SJSA1 (cell line): ENCODE measurements at places on chromosomes 1 and 21.

DNA sequence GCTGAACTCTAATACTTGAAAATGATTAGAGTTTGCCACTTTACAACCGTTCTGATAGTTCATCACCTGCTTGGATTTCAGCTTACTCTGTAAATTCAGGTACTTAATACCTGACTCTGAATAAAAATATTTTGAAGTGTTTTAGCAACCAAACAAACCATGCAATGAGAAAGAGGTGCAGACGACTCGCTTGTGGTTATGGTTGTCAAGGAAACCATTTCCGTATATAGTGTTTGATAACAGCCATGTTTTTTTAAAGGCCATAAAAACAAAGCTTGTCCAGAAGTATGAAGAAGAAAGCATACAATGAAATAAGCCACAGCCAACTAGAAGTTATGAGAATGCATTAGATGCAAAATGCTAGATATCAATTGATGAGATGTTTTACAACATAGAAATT is 167.2 kb upstream of the HMCN1 start:
- peak; percentile 49 for DNase-seq

GRCh38 chr1:225422031-225422605 is 5.7 kb downstream of the LBR start:
- DNase-seq = no peak

DNA sequence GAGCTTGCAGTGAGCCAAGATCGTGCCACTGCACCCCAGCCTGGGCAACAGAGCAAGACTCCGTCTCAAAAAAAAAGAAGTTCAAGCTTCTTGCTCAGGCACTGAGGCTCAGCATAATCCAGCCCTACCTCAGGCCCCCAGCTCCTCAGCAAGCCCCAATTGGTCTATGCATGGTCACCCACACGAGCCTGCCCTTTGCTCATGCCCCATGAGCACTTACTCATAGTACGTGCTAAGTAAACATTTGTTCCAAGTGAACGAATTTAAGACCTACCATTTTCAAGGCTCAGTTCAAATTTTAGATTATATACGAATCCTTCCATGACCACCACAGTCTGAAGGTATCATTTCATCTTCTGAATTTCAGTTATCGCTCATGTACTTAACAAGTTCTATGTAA is 4.3 kb downstream of the PDZK1 start:
- no peak for DNase-seq

GRCh38 chr1:160097151-160097910 is 1.1 kb downstream of the IGSF8 start:
- no peak for DNase-seq

- no peak for DNase-seq
Measured at GRCh38 chr1:31370565-31370964, 2.3 kb downstream of the FABP3 start.

DNA sequence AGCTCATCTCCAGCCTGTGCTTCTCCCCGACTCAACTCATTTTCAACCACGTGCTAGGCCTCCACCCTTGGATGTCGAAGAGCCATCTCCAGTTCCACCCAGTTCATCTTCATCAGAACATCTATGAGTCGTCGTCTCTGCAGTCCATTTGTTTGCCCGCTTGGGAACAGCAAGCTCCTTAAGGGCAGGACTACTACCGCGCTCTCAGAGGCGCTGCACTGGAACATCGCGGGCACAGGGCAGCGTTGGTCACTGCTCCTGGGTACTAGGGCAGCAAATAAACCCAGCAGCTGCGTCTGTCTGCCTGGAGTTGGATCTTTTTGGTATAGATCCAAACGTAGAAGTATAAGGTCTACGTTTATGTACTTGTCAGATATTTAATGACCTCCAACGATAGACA is 478 bp upstream of the PRDM2 start:
- DNase-seq = peak; percentile 10

DNA sequence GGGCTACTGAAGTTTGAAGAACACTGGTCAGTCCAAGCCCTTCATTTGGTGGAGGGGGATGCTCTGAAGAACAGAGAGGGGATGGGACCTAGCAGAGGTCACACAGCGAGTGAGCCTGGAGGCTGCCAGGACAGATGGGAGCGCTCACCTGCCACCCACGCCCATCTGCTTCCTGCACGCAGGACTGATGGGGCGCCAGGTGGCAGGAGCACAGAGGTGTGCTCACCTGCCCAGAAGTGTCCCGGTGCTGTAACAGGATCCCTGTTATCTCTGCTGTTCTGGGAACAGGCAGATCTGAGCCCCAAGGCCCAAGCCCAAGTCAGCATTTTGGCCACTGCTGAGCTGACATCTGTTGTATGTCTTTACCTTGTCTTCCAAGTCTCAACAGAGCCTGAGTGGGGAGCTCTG is 40.5 kb downstream of the EPHB2 start:
- DNase-seq = no peak

GRCh38 chr1:29327223-29327935 is 91.1 kb downstream of the PTPRU start:
- DNase-seq = no peak

DNA sequence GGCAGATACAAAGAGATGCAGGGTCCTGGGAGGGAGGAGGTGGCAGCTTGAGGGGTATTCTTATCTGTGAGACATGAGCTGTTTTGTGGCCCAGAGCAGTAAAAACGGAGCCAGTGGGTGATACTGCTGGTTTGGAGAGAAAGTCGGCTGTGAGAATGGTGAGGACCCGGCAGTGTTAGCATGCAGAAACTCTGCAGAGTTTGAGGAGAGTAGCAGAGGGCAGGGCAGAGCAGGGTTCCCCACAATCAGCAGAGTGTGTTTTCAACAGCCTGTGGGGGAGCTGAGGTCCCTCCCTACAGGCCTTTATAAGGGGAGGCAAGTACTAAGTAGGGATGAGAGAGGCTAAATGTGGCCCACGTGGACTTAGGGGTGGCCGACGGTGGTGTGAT is 423 bp downstream of the SLAMF8 start:
- no peak for DNase-seq

- DNase-seq = no peak
Measured at GRCh38 chr1:167473761-167474160, 44.6 kb downstream of the CD247 start.

GRCh38 chr1:9426291-9426711 is 113.0 kb upstream of the SLC25A33 start:
- no peak for DNase-seq

- no peak for DNase-seq
Measured at GRCh38 chr1:93988634-93989350, 79.6 kb upstream of the GCLM start.

DNA sequence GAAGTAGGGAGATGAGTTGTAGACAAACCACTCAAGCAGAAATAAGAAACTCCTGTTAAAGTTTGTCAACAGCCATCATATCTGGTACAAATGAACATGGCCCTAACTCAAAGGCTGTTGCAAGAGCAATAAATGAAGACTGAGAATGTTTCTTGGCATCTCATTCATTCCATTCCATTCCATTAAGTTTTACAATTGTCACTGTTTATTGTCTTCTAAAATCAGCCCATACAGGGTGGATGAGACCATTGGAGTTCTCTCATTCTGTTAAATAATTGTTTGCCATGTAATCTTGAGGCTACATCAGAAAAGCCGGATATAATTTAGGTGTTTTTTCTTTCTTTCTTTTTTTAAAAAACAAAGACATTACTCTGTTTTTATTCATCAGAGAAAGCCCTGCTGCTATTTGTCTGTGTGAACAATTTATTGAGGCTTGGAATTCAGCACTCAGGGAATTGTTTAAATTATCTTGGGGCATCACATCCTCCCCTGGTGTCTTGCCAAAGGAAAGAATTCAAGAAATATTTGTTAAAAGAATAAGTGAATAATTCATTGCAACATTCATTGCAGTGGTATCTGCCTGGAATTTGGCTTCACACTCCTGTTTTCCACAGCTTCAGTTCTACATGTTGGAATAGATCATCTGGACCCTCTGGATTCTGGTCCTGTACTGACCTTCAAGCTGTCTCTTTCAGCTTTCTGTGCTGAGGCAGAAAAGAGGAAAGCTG is 604.5 kb downstream of the PLPP3 start:
- peak; percentile 53 for DNase-seq

GRCh38 chr1:7669559-7670311 is 101.4 kb upstream of the VAMP3 start:
- peak; percentile 63 for DNase-seq

- peak; percentile 50 for DNase-seq
Measured at GRCh38 chr21:30408782-30409494, 13.1 kb downstream of the KRTAP13-1 start.

DNA sequence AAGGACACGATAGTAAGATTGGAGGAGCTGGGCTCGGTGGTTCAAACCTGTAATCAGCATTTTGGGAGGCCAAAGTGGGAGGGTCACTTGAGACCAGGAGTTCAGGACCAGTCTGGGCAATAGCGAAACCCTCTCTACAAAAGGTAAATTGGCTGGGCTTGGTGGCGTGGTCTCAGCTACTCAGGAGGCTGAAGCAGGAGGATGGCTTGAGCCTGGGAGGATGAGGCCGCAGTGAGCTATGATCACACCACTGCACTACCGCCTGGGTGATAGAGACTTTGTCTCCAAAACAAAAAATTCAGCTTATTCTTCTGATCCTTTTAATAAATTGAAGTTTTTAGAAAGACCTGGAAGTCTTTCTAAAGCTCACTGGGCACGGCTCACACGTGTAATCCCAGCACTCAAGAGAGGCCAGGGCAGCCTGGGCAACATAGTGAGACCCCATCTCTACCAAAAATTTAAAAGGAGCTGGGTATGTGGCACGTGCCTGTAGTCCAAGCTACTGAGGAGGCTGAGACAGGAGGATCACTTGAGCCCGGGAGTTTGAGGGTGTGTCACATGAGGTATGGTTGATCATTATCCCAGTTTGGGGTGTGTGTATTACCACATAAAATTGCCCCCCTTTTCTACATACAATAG is 15.3 kb downstream of the MASP2 start:
- no peak for DNase-seq

DNA sequence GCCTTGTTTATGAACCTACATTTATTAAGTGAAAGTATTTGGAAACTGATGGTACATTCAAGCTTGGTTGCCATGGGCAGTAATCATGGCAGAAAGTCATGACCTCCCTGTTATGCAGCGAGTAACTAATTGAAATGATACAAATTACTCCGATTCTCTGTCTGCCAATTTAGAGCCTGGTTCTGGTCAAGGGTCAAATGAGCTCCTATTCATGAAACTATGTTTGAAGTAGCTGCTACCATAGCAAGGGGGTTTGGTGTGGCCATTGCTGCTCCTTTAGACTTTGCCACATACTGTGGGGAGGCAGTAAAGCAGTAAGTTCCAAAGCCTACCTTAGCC is 187.2 kb upstream of the FOXD3 start:
- DNase-seq = no peak

GRCh38 chr21:35565204-35565611 is 495.1 kb downstream of the SETD4 start:
- DNase-seq = peak; percentile 83

- DNase-seq = no peak
Measured at GRCh38 chr1:92410706-92411105, 76.0 kb downstream of the GFI1 start.

DNA sequence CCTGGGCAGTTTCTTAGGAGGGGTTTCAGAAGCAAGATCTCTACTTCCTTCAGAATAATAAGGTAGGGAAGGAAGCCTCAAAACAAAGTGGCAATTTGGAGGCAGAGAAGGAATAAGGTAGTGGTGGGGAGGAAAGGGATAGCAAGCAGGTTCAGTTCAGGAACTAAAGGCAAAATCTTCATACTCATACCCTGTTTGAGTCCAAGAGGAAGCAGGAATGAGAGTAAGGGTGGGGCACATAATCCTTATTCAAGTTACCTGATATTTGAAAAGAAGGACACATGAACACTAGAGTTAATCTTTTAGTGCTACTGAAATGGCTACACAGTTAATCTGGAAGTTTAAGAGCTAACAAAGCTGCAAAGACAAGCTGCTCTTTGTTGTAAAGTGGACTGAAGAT is 8.4 kb upstream of the RBM8A start:
- DNase-seq = no peak

GRCh38 chr1:97918961-97919360 is 1.9 kb downstream of the DPYD start:
- no peak for DNase-seq

- no peak for DNase-seq
Measured at GRCh38 chr1:168421399-168422004, 122.3 kb downstream of the XCL2 start.

- no peak for DNase-seq
Measured at GRCh38 chr21:44752671-44753235, 41.4 kb upstream of the TSPEAR start.

DNA sequence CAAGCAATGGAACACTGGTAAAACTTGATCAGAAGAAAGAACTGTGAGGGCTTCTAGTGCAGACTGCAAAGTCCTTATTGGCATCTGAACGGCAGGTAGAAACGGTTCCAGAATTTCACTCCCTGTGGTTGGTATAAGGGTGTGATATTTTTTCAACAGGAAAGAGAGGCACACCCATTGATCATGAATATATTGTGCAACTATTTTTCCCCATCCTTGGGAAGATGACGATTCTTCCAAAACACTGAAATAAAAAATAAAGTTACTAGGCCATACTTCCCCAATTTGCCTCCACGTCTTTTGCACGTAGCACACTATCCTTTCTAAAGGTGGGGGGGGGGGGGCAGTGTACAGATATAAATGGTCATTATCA is 49.6 kb downstream of the TARBP1 start:
- DNase-seq = no peak
